ENCODE measurements at places on chromosomes 13 and 19. TPM values are rescaled to one million over a fixed set of nuclear protein-coding genes. Genes with fewer than 3 reads are reported as not detected.

- DNase-seq = no peak
Measured at GRCh38 chr13:27627380-27627779, 5.7 kb downstream of the POLR1D start.

The FXYD1 gene
- 554 TPM for total RNA-seq

The CACNG7 gene
- total RNA-seq = not detected

The GYS1 gene
- total RNA-seq = 170 TPM

DNA sequence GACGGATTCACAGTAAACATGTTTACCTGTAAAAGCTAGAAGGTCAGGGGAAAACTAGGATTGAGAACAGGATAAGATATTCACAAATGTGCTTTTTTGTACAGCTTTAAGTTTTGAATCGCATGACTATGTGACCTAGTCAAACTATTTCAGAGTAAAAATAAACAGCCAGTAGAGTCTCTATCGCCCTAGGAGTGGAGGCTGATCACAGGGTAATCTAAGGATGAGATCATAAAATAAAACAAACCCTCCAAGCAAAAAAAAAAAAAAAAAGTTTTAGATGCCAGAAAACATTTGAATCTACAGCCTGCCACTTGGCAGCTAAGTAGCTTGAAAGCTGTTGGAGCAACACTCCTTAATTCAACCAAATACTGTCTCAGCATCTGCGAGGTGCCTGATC is 26.8 kb downstream of the ZNF350 start:
- DNase-seq = no peak

Data from psoas muscle (tissue), 8 donors.